ENCODE measurements at places on chromosomes 3 and 15.
A peak's percentile ranks its signal among the peaks of the same experiment; 100 is the strongest.

GRCh38 chr3:31530960-31531335, 1.8 kb upstream of the STT3B start:
- no peaks in the 10 kb centered on the region for H3K27me3 ChIP-seq
- DNase-seq, result no peak
- peak overlapping the region; percentile 76 for H3K4me3 ChIP-seq
- peak overlapping the region; percentile 98 for H3K27ac ChIP-seq
- peaks cover 2% of the 10 kb centered on the region for H3K4me1 ChIP-seq
- no peaks in the 10 kb centered on the region for H3K36me3 ChIP-seq

GRCh38 chr15:80939216-80939615, 50.4 kb downstream of the MESD start:
- H3K27ac ChIP-seq, result no peak overlapping the region
- H3K4me3 ChIP-seq, result no peak overlapping the region
- H3K4me1 ChIP-seq, result no peaks in the 10 kb centered on the region
- no peak for DNase-seq

GRCh38 chr3:81443457-81443782, 318.0 kb downstream of the GBE1 start:
- no peak for DNase-seq
- no peaks in the 10 kb centered on the region for H3K27me3 ChIP-seq
- H3K4me3 ChIP-seq, result no peak overlapping the region
- H3K27ac ChIP-seq, result peak overlapping the region; percentile 77
- H3K4me1 ChIP-seq, result peaks cover 3% of the 10 kb centered on the region

- H3K4me3 ChIP-seq, result no peak overlapping the region
- H3K36me3 ChIP-seq, result no peaks in the 10 kb centered on the region
- no peak overlapping the region for H3K27ac ChIP-seq
These were observed 132.7 kb downstream of the SLC25A26 start for GRCh38 chr3:66353530-66353929.

GRCh38 chr3:31917303-31918005, 63.6 kb downstream of the OSBPL10 start:
- no peak overlapping the region for H3K27ac ChIP-seq
- DNase-seq, result no peak
- H3K4me1 ChIP-seq, result no peaks in the 10 kb centered on the region
- H3K27me3 ChIP-seq, result no peaks in the 10 kb centered on the region
- no peaks in the 10 kb centered on the region for H3K36me3 ChIP-seq
- peak overlapping the region; percentile 36 for H3K4me3 ChIP-seq

GRCh38 chr3:129746629-129747028, 140.2 kb upstream of the PLXND1 start:
- H3K4me3 ChIP-seq, result no peak overlapping the region
- H3K27ac ChIP-seq, result no peak overlapping the region
- DNase-seq, result no peak
- H3K4me1 ChIP-seq, result no peaks in the 10 kb centered on the region

DNA sequence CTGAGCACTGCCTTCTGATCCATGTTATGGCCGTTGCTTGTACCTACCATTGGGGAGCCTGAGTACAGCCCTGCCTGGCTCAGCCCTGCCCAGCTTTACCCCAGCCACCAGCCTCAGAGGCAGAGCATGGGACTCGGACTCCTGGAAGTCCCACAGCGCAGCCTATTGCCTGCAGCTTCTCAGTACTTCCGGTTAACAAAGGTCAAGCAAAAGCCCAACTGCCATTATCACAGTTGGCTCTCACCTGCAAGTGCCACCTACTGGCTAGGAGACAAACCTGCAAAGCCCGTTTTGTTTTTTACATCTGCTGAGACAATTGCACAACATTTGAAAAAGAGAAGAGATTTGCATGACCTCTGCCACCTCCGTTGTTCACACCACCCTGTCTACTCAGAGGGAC, 1081.7 kb downstream of the NAALADL2 start:
- H3K4me1 ChIP-seq, result no peaks in the 10 kb centered on the region
- H3K36me3 ChIP-seq, result no peaks in the 10 kb centered on the region
- H3K27me3 ChIP-seq, result no peaks in the 10 kb centered on the region
- H3K4me3 ChIP-seq, result no peak overlapping the region
- no peak overlapping the region for H3K27ac ChIP-seq
